ENCODE measurements at places on chromosomes 7 and 10.

- DNase-seq, result no peak
These were observed 7.2 kb downstream of the NFE2L3 start for GRCh38 chr7:26159243-26159642.

DNA sequence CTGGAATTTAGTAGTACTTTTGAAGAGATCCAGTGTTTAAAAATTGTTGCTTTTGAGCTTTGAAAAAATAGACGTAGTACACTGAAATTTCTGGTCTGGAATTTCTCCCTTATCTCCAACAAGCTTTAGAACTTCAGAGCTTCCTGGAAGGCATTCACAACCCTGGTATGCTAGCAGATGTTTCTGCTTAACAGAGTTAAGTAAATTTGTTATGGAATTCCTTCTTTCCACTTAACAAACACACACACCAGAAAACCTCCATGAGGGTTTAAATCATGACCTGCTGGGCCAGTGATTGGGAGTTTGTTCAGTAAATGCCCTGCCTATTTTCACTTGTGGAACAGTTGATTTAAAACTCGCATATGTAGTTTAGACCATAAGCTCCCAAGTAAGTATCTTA, 13.7 kb downstream of the ASB15 start:
- no peak for DNase-seq

- no peak for DNase-seq
These were observed 58.2 kb upstream of the CAMK2B start for GRCh38 chr7:44383566-44383965.

DNA sequence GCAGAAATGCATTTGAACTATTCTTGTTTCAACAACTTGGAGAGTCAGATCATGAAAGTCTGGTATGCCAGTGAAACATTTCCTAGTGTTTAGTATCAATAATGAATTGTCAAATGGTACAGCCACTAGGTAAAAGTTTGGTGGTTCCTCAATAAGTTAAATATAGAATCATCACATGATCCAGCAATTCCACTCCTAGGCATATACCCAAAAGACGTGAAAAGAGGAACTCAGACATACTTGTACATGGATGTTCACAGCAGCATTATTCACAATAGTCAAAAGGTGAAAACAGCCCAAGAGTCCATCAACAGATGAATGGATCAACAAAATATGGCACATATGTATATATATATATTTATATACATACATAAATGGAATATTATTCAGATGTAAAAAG, 67.0 kb upstream of the HPS1 start:
- DNase-seq, result no peak

GRCh38 chr7:20831956-20832355, 45.3 kb upstream of the SP8 start:
- no peak for DNase-seq

- no peak for DNase-seq
These were observed 85.4 kb downstream of the ZNF777 start for GRCh38 chr7:149375234-149376008.

GRCh38 chr10:130261306-130261705, 125.1 kb downstream of the GLRX3 start:
- DNase-seq, result no peak

GRCh38 chr10:78047314-78047891, 13.7 kb downstream of the RPS24 start:
- peak; percentile 97 for DNase-seq

GRCh38 chr7:101936223-101936610, 118.8 kb downstream of the CUX1 start:
- DNase-seq, result no peak

DNA sequence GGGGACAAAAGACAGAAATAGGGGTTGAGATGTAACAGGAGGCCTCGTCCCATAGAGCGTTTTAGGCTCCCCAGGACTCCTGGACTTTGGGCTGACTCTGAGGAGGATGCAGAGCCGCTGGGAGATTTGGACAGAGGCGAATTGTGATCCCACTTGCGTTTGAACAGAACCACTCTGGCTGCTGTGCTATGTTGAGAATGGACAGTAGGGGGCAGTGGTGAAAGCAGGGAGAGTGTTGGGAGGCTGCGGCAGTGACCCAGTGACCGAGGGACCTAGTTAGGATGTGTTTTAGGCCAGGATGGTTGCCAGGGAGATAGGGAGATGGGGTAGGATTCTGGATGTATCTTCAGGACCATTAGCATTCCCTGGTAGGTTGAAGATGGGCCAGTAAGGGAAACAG, 271.6 kb downstream of the CCDC3 start:
- no peak for DNase-seq

- DNase-seq, result no peak
These were observed 561.1 kb downstream of the TCERG1L start for GRCh38 chr10:130750441-130750840.

DNA sequence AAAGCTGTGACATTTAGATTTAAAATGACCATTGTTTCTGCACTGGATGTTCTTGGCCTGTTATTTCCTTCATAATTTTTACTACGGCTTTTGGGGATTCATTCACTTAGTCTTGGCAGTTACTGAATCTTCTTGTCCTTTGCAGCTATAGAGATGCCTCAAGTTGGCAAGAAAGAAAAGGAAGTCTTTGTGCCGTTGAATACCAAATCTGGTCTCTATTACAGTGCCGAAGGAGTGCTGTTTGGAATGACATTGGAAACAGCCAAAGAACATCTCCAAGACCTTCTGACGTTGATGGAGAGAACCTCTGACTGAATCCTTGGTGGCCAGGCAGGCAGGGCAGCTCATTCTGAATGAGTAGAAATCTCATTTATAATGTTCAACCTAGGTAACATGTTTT, 54.3 kb upstream of the NRP1 start:
- no peak for DNase-seq

GRCh38 chr10:30481603-30482002, 47.6 kb downstream of the MAP3K8 start:
- no peak for DNase-seq

- DNase-seq, result no peak
These were observed 562.8 kb downstream of the SUGCT start for GRCh38 chr7:40697653-40698052.

- no peak for DNase-seq
These were observed 393.4 kb upstream of the MKI67 start for GRCh38 chr10:128519581-128519980.

GRCh38 chr7:94276027-94276426, 118.7 kb upstream of the COL1A2 start:
- DNase-seq, result no peak

DNA sequence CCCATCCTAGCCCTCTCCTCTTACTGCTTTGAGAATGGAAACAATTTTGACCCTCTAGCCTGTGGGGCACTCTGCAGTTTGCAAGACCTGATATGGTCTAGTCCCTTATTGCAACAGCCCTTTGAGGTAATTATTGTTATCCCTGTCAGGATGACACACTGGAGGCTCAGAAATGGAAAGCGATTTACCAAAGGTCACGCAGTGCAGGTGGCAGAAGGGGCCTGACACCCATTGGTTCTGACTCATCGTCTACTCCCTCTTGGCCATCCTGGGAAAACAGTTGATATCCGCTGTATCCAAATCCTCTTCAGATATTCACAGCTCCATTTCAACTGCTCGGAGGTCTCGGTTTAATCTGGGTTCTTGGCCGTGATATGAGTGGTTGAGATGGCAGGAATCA, 44.7 kb upstream of the AQP1 start:
- no peak for DNase-seq

DNA sequence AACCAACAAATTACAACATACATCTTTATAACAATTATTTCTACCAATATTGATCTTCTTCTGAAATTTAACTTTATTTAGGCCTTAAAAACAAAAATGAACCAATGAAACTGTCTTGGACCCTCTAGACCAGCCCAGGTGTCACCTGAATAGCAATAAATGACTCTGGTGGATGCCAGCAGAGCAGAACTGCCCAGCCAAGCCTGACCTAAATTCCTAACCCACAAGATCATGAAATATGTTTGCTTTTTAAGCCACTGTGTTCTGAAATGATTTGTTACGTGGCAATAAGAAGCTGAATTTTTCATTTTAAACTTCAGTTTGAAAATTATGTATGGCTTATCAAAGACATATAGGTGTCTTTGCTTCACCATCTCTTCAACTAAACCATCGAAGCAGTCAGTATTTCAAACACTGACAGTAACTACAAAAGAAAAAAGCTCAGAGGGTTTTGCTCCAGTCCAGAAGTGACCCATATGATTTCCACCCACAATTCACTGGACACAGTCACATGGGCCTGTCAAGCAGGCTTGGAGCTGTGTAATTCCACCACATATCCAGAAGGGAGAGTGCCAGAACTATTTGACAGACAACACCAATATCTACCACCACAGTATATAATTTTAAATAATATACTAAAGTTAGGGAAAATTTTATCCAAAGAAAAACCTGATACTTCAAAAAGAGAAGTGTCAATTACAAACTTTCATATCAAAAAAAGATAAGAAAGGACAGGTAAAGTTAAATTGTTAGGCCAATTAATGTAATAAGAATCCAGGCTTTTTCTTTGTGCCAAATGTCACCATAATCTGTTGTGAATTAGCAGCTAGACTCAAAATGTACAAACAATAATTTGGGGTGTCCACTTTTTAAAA, 94.5 kb downstream of the KMT2C start:
- peak; percentile 21 for DNase-seq

- no peak for DNase-seq
These were observed 226.2 kb upstream of the TCF7L2 start for GRCh38 chr10:112723876-112724275.

GRCh38 chr10:24358022-24358421, 149.1 kb downstream of the KIAA1217 start:
- DNase-seq, result no peak

DNA sequence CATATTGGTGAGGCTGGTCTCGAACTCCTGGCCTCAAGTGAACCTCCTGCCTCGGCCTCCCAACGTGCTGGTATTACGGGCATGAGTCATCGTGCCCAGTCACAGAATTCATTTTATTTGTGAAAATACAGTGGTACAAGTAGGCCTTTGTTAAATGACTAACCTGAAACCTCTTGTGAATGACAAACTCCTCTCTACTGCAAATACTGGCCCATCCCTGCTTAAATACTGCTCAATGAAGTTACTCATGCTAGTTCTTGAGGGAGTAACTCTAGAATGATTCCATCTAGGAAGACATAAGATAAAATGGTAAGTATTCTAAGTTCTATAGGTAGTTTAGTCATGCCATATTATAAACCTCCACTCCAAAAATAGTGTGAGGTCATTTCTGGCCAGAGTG, 80.7 kb downstream of the UBE2H start:
- DNase-seq, result no peak

GRCh38 chr7:100914879-100915447, 19.3 kb upstream of the ACHE start:
- DNase-seq, result no peak

GRCh38 chr7:32519763-32520162, 24.5 kb downstream of the AVL9 start:
- no peak for DNase-seq

GRCh38 chr7:149884016-149884415, 10.2 kb downstream of the ATP6V0E2 start:
- DNase-seq, result no peak

DNA sequence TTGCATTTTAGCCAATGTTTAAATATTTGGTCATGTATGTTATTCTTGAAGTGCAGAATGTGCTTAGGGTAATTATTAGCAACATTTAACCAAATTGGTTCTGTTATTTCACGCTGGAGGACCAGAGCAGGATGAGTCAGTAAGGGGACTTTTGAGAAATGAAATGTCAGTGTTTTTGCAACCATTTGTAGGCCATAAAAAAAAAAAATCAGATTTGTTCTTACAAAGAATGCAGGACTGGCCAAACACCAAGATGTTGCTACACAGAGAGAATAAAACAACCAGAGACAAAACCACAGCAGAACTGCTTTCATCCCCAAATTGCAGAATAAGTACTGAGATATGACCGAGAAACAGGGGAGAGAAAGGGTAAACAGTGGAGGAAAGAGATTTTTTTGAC, 62.1 kb downstream of the TPST1 start:
- DNase-seq, result no peak

DNA sequence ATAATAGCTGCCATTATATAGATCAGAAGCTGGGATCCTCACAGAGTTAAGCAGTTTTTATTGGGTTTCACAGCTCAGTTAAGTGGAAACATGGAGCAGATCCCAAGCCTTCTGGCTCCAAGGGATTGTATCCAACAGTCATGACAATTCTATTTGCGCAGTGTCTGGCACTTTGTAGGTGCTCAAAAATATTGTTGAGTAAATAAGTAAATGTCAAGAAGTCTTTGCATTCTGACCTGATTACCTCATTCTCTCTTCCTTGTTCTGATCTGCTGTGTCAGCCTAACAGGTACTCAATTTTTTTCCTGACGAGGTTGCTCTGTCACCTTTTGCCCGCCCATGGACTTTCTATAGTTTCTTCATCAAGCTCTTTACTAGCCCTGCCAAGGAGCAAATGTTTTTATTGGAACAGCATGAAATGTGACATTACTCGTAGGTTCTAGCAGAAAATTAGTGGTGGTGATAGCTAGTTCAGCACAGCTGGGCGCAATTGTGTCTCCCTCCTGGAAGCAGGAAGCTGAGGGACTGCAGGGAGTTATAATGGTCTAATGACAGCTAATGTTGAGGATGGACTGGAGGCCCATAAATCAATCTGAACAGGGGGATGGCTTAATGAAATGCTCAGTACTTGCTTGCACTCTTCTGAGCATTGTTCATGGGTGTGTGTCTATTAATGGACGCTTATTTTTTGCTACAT, 680.2 kb downstream of the CCSER2 start:
- no peak for DNase-seq

DNA sequence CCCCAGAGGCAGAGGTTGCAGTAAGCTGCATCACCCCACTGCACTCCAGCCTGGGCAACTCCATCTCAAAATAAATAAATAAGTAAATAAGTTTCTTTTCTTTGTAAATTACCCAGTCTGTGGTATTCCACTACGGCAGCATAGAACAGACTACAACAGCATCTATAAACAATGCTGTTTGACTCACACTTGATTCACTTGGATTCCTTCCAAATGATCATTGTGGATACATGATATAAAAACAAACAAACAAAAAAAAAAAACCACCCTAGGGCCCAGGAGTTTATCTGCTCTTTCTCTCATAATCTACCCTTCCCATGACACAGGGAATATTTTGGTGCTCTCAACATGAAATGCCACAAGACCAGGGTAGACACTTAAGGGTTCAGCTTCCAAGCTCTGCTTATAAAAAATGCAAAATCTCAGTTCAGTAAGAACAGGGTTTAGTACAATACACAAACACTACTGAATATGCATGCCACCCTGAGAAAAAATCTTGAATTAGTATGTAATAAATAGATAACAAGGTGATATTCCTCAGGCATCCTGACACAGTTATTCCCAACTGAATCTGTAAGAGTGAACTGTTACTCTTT, 200.9 kb downstream of the FAM107B start:
- DNase-seq, result no peak

- DNase-seq, result no peak
These were observed 59.7 kb downstream of the SEM1 start for GRCh38 chr7:96649981-96650380.

GRCh38 chr7:33596686-33597085, 308.7 kb upstream of the BMPER start:
- DNase-seq, result no peak

DNA sequence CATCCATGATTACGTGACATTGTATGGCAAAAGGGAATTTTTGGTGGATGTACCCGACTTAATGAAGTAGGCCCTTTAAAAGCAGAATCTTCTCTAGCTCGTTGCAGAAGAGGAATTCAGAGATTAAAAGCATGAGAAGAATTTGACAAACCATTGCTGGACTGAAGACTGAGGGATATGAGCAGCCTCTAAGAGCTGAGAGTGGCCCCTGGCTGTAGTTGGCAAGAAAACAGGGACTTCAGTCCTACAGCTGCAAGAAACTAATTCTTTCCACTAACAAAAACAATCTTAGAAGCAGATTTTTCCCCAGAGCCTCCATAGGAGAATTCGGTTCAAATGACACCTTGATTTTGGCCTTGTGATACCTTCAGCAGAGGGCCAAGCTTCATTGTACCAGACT, 34.1 kb downstream of the MACC1 start:
- DNase-seq, result no peak

- no peak for DNase-seq
These were observed 118.2 kb downstream of the ST7 start for GRCh38 chr7:117071551-117071950.
